ENCODE measurements at places on chromosomes 1 and 21. TPM values are rescaled to one million over a fixed set of nuclear protein-coding genes. Genes with fewer than 3 reads are reported as not detected.

DNA sequence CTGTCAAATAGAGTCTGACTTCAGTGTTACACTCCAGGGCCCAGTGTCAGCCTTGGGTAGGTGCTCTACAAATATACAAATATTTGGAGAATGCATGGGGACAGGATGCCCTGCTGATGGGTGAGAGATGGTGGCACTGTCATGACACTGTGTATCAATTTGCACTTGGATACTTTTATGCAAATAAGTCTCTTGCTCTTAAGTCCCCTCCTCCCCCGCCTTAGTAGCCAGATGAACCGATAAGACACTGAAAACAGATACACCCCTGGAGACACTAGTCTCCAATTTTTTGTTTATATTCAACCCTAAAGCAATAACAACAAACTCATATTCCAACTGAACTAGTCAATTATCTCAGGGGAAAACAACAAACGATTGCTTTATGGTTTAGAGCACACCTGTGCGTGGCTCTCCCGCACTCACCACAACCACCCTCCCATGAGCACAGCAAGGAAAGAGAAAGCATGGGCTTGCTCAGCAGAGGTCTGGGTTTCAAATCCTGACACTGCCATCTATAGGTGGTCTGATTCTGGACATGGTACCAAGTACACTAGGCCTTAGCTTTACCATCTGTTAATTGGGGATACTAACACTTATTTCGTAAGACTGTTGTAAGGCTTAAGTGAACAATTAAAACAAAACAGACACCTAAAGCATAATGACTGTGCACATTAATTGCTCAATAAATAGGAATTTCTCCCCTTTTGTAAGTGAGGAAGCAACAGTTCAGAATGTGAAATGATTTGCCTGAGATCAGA, 50.3 kb downstream of the HIVEP3 start:
- DNase-seq, result no peak

DNA sequence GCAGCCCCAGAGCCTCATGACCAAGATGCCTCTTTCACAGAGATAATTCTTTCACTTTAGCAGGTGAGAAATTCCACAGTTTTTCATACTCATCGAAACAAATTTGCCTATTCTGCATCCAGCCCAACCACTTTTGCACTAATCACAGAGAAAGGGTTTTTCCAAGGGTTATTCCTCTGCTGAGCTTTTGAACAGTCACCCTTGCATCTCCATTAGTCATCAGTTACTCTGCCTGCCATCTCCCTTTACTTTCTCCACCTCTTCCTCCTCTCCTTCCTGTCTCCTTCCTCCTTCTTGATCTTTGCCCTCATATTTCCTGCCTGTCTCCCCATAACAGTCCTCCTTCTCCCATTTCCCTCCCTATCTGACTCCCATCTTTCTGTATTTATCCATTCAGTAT, 43.9 kb downstream of the FH start:
- DNase-seq, result no peak

DNA sequence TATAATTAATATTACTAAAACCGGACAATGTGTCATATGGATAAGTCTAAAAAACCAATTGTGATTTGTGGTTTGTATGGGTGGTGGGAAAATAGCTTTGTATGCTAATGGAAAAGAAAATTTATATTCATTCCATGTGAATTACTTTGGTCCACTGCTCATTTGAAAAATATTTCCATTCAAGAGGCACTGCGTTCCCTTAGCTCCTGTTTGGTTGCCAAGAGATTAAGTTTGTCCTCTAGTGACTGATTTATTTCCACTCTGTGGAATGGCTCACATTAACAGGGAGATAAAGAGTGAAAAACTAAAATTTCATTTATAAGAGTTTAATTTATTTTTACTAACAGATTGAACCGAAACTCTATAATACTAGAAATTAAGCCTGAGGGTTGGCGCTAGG, 744.1 kb upstream of the CHRM3 start:
- DNase-seq, result no peak

DNA sequence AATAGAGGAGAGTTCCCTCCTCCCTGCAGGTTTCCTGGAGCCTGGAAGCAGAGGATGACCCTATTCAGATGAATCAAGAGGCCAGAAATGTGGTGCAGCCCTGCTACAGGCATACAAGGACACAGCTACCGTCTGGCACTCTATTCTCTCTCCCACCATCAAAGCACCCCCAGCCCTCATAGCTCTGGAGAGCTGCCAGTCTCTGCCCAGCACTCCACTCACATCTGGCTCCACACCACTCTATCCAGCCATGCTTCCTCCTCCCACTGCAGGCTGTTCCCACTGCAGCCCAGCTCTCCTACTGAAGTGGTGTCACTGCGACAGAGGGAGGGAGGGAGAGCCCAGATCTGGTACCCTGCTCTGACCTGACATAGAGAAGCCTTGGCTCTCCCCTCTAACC, 18.4 kb downstream of the SYT2 start:
- DNase-seq, result no peak

DNA sequence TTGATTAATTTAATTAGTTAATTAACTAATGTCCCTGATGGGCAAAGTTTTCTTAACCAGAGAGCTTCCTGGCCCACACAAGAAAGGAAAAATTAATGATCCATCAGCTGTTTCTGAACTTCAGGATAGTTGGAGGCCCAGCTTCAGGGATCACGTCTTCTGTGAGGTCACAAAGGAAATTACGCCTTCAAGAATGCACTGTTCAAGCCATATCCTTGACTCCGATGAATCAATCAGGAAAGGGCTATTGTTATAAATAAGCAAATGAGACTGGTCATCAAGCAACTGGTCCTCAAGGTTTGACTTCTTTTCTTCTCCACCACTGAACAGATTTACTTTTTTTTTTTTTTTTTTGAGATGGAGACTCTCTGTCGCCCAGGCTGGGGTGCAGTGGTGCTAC, 40.6 kb downstream of the TCP10L start:
- no peak for DNase-seq

GRCh38 chr1:82589588-82589987, 788.9 kb downstream of the ADGRL2 start:
- DNase-seq, result no peak

GRCh38 chr1:65882076-65882475, 89.4 kb downstream of the PDE4B start:
- DNase-seq, result no peak

- DNase-seq, result no peak
Measured at GRCh38 chr1:205604825-205605505, 26.8 kb downstream of the ELK4 start.

GRCh38 chr1:185720633-185721272, 13.4 kb upstream of the HMCN1 start:
- no peak for DNase-seq

DNA sequence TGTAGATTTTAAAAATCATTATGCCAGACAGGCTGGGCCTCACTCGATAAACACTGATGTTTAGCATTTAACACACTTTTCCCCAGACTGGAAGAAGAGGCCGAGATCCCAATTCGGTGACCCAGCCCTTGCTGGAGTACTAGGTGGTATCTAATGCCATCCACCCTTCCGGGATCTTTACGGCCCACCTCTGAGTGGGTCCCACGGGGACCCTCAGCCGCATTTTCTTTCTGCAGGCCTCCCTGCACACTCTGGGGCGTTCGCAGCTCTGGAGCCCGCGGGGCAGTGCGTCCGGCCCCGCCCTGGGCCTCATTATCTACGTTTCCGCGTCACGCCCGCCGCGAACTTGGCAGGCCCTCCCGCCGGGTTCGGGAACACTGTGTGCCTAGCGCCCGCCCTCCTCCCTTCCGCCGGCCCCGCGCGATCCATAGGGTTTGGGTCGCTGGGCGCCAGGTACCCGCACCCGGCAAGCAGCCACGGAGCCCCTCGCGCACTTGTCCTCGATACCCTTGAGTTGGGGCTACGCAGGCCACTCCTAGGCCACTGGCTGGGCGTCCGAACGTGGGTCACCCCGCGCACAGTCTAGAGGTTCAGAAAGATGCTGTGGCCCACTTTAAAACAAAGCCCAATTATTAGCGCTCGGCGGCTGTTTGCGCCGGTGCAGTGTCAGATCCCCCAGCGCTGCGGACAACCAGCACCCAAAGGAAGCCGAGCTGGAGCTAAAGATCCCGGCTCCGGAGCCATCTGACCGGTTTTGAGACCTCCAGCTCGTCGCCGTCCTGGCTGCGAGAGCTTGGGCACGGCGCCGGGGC, 950 bp upstream of the EVA1C start:
- peak; percentile 53 for DNase-seq

- no peak for DNase-seq
Measured at GRCh38 chr1:172818841-172819527, 160.1 kb downstream of the FASLG start.

DNA sequence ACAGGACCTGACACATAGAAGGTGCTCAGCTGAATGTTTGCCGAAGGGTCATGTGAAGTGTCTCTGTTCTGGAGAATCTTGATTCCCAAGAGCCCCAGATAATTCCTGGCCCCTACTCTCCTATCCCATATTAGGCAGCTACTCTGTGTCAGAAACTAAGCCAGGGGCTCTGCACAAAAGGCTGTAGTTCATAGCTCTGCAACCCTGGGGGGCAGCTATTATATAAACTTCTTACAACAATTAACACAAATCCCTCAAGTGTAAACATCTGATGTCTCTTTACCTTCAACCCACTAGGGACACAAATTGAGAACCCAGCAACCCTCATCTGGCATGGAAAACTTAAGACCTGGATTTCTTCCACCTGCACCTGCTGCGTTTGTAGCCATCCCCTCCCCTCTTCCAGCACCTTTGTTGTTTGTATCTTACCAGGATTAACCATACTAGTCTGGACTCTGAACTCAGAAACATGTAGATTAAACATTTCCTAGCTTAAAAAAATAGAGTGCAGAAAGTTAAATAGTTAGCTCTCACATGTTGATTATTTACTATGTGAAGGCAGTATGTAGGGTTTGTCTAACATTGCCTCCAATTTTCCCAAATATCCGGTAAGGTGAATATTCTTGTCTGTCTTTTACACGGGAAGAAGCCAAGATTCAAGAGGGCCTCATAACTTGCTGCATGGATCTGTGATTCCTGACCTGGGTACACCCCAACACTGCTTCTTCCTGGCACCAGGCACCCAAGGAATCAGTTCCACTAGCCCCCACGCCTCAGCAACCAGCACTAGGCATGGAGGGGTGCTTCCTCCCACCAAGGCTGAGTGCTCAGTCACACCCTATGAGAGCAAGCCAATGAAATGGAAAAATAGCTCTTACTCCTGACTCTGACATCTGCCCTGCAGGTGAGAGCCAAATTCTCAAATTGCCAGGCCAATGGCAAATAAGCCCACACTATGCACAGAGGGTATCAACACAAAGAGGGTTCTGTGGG, 220.7 kb upstream of the HOOK1 start:
- DNase-seq, result no peak

- DNase-seq, result no peak
Measured at GRCh38 chr21:28833182-28833581, 159.5 kb downstream of the LTN1 start.

DNA sequence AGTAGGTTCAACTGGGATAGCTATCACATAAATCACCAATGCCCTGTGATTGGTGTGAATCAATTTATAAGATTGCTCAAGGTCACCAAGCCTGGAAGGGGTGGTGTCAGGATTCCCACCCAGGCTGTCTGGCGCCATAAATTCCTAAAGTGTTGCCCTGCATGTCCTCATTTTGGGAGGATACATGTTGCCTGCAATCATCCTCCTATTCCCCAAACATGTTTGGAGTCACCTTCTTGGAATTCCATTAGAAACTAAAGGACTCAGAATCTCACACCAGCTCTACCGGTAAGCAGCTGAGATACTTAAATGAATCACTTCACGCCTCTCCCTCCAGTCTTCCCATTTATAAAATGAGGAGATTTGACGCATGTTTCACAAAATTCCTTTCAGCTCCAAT, 54.1 kb upstream of the SLC45A1 start:
- DNase-seq, result no peak

DNA sequence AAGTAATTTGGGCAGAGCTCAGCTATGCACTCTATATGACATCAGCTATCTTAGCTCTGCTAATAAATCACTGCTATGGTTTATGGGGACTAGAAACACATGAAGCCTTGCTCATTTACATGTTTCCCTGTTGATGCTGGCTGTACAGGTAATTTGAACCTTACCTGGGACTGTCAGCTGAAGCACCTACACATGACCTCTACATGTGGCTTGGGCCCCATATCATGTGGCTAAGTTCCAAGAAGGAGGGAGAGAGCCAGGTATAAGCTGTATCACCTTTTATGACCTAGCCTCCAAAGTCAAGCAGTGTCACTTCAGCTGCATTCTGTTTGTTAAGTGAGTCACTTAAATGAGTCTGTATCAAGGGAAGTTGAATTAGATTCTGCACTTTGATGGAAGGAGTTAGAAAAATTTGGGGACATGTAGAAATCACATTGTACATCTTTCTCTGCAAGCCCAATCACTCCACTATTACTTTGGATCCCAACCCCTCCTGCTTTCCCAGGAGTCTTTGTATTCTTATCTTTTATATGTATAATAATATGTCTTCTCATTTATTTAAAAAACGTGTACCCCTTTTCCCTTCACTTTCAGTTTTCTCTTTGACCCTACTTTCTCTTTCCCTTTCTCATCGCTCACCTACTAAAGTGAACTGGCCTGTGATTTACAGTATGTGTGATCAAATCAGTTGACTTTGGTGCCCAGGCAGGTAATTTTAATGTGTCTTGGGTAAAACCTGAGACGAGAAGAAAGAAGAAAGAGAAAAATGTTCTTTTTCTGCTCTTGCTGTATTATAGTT, 53.4 kb upstream of the PRKACB start:
- peak; percentile 57 for DNase-seq

DNA sequence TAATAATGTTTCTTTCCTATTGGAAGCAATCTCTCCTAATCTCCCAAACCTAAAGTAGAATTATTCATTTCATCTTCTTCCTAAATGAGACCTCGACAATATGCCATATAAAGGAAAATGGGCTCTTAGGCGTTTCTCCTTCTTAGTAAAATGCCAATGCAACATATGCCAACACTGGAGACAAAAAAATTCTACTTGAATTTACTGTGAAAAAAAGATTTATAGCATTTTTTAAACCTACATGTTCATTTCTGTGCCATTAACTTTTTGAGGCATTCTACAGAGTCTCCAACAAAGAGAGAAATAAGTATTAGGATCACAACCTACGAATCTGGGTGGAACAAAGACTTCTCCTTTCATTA, 1.3 kb downstream of the WDR47 start:
- DNase-seq, result no peak

DNA sequence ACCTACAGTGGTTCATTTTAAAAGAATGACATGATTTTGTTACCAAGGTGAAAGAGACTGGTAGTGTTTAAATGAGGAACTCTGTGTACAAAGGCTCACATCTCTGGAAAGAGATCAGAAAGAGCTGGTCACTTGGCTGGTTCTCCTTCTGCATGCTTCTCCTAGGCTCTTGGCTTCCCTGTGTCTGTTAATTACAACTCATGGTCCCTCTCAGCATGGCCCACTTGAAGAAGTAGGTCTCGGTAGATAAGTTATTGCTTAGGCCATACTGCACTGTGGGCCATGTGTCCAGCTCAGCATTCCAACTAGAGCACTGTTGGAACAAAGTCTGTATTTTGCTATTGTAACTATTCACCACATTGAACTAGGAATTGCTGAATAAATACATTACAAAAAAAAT, 91.1 kb downstream of the KIAA0319L start:
- DNase-seq, result no peak

The CHIA gene
- not detected for total RNA-seq

The TMEM234 gene
- total RNA-seq, result 12.2 TPM

The NUDT4B gene
- not detected for total RNA-seq

The KCNA10 gene
- total RNA-seq, result not detected

The SERTAD4 gene
- not detected for total RNA-seq

The HENMT1 gene
- 31.3 TPM for total RNA-seq

The VAV3 gene
- total RNA-seq, result 4.4 TPM

The RIPPLY3 gene
- not detected for total RNA-seq

The CTXND2 gene
- not detected for total RNA-seq

The SMIM1 gene
- total RNA-seq, result 1.6 TPM

The TEDDM1 gene
- total RNA-seq, result not detected

The ETV3L gene
- total RNA-seq, result not detected

The SPRR1A gene
- total RNA-seq, result not detected

The NR1I3 gene
- not detected for total RNA-seq

The RNU1-4 gene
- total RNA-seq, result 1,300 TPM

The TINAGL1 gene
- total RNA-seq, result not detected
